GM23338 (cell line): ENCODE measurements at places on chromosomes 5 and 9. TPM values are rescaled to one million over a fixed set of nuclear protein-coding genes. Genes with fewer than 3 reads are reported as not detected.
A peak's percentile ranks its signal among the peaks of the same experiment; 100 is the strongest.

- peak; percentile 35 for DNase-seq
Measured at GRCh38 chr9:9341203-9341602, 1271.6 kb downstream of the PTPRD start.

DNA sequence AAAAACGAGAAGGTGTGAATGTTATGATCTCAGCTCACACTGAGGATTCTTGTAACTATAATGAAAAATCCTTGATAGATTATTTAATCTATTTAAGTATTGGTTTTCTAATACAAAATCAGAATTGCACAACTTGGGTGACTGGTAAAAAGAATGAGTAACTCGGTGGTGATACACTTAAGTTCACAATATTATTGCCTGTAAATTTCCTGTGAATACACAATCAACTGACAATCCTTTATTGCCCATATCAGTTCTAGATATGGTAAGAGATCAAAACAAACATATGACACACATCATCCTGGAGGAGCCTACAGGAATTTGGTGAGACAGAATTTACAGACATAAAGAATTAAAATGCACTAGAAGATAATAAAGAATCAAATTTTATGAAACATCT is 14.1 kb upstream of the LURAP1L start:
- DNase-seq, result no peak

Gene LSM11
- 3.8 and 3.9 TPM in 2 replicates for total RNA-seq

GRCh38 chr5:173961418-173961817 is 27.6 kb upstream of the C5orf47 start:
- no peak for DNase-seq

DNA sequence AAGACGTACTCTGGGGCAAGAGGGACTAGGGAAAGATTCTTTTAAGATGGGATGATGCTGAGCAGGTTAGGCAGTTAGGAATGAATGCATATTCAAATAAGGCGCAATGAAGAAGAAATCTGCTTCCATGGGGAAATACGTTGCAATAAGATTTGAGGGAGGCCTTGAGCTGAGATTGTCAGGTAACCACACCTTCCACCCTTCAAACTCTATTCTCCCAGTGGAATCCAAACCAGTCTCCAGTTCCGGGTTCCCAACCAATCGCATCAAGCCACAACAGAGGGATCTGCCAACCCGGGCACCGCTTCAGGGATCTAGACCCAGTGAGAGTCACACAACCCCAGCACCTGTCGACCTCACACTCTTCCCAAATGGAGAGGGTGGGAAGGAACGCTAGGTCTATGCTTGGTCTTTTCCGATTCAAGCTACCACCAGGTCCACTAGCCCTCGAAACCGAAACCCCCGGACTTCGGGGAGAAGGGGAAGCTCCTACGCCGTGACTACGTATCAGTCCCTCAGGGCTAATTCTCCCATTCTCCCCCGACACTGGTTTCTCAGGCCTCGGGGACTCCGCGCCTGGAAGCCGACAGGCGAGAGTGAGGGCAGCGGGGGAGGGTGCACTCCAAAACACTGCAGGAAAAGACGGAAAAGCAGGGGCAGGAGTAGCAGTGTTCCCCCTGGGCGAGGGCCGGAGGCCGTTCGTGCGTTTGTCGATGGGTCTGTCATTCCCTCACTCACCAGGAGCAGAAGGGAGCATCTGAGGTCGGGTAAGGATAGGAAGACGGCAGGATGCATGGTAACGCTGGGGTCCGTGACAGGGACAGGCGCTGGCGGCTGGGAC is 534 bp downstream of the ERP44 start:
- peak; percentile 91 for DNase-seq

Gene GRIN1
- 2.1 and 5.5 TPM in 2 replicates for total RNA-seq

DNA sequence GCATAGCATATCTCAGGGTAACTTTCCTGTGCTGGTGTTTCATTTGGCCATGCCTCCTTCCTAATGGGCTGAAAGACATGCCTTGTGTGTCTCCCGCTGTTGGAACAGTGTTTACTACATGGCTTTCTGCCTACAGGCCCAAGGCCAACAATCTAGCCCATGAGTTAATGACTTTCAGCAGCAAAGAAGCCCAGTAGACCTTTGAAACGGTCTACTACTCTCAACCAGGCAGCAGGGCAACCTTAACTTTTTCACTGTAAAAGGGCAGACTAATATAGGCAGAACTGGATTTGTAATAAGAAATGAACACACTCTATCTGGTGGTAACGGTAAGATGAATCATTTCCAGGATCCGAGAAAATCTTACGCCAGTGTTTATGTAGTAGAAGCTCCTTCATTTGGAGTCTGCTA is 21.0 kb downstream of the C5orf15 start:
- no peak for DNase-seq

- DNase-seq, result no peak
Measured at GRCh38 chr5:138238034-138238433, 24.9 kb upstream of the CDC23 start.

Gene TMEM8B
- 5.5 and 7.5 TPM in 2 replicates for total RNA-seq
